Stimulated activated CD4-positive, alpha-beta T cell treated with anti-CD3 and anti-CD28 coated beads, Interleukin-1b, Interleukin-23, amount 100 ng/mL, for 1 hour (primary cell): ENCODE measurements at places on chromosomes 16 and 17.

DNA sequence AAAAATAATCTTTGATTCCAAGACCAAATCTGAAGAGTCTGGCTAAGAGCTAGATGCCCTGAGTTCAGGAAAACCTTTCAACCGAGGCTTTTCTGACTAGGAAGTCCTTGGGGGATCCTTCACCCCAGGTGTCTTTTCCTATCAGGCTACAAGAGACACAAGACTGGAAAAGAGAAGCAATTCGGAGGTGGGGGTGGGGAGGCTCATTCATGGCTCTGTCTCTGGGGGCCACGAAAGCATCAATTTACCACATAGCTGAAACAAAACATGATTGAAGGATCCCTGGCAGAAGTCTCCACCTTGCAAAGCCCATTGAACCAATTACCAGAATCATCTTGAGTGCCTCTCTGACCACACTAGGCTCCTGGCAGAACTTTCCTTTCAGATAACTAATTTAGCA, 239.8 kb upstream of the SALL1 start:
- no peak for DNase-seq

DNA sequence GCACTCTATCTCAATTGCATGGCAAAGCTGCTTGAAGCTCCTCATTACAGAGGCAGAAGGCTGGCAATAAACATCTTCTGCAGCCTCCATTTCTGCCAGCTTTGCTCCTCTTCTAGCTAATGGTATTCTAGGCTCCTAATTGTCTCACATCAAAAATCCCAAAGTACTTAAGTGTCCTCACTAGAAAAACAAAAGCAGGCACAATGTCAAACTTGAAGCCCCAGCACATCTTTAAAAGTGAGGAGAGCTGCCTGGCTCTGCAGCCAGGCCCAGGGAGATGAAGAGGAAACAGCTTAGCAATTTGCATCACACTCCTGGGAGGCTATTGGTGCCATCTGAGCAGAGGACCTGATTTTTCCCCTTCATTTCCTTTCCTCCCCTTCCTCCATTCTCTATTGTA, 197.1 kb downstream of the KCNJ2 start:
- DNase-seq, result no peak

GRCh38 chr17:4003501-4004421, 39.5 kb upstream of the ATP2A3 start:
- no peak for DNase-seq

DNA sequence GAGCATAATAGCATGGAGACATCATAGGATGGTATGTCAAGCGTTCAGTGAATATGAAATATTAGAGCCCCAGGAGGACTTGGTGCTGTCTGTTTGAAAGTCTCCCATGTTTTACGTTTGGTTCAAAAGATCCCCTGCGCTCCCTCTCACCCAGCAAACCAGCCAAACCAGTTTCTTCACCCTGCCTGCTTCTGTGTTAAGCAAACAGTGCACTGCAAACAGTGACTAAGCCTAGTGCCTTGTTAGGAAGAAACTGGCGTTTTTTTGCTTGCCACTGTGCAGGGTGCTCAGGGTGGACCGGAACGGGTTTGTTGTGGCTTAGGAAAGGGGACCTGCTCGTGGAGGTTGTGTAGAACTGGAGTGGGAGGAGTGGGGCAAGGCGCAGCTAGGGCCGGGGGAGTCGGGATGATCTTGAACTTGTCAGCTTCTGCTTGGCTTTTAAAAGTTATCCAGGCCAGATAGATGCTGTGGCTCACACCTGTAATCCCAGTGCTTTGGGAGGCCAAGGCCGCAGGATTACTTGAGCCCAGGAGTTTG, 7.7 kb downstream of the CDH1 start:
- DNase-seq, result no peak

DNA sequence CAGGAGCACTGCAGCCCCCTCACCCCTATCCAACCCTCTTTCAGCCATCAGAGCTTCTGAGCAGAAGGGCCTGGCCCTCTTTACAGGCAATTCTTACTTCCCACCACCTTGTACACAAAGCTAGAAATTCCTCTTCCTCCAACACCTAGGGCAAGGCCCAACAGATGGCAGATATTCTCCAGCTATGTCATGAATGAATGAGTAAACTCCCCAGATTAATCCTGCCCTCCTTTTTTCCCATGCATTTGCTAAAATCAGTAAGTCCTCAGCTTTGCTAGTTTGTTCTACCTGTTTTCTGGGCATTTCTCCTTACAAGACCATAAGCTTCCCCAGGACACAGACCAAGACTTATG, 20.4 kb upstream of the MRPS23 start:
- no peak for DNase-seq

- DNase-seq, result no peak
These were observed 15.0 kb downstream of the NSMCE1 start for GRCh38 chr16:27253526-27253930.

- DNase-seq, result no peak
These were observed 381.0 kb downstream of the TOX3 start for GRCh38 chr16:52165961-52166360.

GRCh38 chr17:18921912-18922451, 30.0 kb upstream of the SLC5A10 start:
- DNase-seq, result no peak

DNA sequence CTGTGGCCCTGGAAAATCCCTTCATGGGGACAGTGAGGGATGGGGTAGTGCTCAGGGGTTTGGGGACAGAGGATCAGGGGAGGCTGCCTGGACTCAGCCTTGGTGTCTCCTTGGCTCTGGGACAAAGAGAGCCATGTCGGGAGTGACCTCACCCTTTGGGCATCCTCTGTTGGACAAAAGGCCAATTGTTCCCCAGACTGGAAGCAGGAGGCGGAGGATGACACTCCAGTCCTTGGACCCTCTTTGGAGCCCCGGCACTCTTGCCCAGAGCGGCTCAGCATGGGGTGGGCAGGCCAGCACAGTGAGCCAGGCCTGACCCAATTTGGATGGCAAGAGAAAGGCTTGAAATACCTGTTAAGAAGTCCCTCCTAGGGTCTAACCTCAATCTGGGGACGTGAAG, 39.4 kb upstream of the PHB1 start:
- no peak for DNase-seq

- no peak for DNase-seq
These were observed 121.9 kb downstream of the USP31 start for GRCh38 chr16:23027386-23027785.

DNA sequence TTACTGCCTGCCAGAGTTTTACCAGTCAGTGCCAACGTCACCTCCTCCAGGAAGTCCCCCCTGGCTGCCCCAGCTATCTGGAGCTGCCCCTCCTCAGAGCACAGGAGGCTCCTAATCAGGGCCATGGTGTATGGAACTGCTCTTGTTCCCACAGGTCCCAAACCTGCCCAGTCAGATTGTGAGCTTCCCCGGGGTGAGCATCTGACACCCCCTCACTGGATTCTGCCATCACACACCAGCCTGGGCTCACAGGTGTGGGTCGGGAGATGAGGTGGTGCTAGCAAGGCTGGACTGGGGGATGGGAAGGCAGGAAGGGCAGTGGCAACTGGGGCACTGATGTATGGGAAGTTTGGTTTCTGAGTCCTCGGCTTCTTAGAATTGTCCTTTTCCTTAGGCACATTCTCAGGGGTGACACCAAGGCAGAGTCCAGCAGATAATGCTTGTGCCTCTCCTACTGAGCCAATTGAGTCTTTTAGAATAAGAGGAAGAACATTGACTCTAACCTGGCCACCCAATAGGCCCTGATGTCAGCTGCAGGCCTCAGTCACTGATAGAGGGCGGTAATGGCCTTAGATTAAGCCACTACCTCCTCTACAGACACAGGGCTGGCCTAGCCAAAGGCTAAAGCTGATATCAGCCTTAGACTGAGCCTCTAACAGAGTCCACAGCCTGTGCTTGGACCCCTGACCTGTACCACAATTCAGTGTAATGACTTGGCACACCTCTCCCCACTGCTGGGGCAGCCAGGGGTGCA, 107.9 kb downstream of the WSCD1 start:
- DNase-seq, result no peak

- DNase-seq, result peak; percentile 52
These were observed 264.2 kb downstream of the SEC14L1 start for GRCh38 chr17:77404812-77405581.

DNA sequence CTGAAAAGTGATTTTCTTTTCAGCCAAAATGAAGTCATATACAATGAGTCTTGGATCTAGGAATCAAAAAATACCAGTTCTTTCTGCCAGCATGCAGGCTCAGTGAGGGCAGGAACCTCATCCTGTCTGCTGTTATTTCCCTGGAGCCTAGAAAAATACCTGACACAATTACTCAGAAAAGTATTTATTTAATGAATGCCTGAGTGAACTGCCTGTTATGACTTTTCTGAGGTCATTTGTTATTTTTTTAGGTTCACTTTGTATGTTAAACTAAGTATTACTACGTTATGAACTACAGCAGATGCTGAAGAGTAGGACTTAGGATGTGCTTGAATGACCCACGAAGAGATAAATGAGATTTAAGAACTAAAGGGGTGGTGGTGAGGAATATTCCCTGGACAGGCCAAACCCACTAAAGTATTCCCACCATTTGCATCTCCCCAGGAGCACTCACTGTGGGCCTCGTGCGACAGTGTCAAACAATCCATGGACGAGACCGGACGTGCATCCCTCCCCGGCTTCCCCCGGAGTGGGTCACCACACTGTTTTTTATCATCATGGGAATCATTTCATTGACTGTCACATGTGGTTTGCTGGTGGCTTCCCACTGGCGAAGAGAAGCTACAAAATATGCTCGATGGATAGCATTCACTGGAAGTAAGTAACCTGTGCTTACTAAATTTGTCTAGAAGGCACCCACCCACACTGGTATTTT, 17.1 kb upstream of the VWA3A start:
- no peak for DNase-seq

DNA sequence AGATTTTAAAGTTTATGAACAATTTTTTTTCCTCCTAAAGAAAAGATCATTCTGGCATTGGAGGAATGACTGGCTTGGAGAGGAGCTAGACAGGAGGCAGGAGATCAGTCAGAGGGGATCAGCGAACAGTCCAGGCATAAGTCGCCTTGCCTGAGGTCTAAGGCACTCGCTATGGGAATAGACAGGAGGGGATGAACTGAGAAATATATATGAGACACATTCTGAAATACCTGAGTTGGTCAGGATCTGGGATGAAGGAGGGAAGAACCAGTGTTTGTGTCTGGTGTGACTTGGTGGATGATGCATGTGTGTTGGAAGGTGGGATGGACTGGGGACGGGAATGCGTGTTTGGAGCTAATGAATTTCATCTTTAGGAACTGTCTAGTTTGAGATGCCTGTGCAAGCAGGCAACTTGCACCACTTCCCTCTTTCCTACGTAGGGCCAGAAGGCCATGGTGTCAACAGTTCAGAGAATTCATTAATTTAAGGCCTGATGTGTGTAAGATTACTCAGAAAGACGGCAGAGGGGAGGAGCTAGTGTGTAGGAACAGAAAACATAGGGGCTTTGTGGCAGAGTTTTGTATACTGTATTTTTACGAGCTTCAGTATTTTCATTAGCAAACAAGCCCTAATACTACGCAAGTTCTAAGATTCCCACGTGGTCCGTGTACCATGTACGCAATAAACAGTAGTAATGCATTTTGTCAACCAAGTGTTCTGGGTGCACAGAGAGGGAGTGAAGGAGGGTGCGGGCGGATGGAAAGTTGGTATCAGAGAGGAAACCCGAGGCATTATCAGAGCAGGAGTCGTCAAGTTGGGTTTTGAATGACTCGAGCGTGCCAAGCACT, 825 bp downstream of the HEATR6 start:
- no peak for DNase-seq

DNA sequence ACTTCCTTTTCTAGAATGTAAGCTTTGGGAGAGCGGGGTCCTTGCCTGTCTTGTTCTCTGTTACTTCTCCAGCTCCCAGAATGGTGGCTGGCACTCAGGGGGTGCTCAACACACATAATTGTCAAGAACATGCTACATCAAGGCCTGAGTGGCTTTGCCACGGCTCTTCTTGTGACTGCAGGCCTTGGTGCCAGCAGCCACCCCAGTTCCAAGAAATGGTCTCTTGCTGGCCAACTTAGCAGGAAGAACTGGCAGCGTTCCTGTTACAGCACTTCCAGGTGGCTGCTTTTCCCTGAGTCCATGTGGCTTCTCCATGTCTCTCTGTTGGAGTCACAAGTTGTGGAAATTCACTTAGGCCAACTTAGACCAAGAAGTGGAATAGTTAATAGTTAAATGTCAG, 36.1 kb downstream of the PRKCB start:
- no peak for DNase-seq

DNA sequence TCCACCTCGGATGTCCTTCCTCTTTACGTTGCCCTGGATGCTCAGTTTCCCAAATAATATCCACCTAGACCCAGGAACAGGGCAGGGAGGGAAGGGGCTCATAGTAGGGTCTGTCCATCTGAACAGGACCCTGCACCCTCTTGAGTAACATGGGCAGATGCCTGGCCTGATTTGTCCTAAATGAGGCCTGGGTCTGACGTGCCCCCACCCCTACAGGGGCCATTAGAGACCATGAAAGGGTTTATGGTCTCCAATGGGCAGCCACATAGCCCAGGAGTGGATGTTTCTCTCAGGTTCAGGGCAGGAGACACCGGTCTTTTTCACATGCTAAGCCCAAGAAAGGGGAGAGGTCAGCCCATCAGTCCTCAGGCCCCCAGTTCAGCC, 6.8 kb downstream of the CACNG1 start:
- DNase-seq, result no peak

DNA sequence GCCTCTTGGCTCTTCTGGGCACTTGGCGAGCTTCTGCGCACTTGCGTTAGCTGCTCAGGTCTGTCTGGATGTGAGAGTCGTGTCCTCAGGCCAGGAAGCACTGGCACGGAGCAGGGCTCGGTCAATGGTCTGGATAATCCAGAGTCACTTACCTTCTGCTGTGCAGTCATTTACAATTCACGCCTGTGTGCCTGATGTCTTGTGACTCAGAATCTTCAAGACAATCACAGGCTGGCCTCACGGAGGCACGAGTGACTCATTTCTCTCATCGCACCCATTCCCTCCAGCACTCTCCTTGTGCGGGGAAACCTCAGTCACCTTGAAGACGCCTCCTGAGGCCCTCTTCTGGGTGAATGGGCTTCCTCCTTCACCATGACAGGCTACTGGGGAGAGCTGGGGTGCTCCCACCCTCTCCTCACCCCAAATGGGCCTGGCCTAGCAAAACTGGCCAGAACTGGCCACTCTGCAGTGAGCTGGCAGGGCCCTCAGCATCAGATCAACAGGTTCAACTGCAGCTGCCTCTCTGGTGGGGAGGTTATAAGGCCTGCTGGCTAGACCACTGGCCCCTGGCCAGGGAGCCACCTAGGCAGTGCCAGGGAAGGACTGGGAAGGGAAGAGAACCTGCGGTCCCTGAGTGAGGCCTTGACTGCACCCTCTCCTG, 1.9 kb upstream of the CAPN15 start:
- peak; percentile 35 for DNase-seq

- no peak for DNase-seq
These were observed 76.4 kb upstream of the C17orf78 start for GRCh38 chr17:37299257-37299980.
